ENCODE measurements at places on chromosomes 11 and 22. TPM values are rescaled to one million over a fixed set of nuclear protein-coding genes. Genes with fewer than 3 reads are reported as not detected.

- peak overlapping the region; percentile 77 for H3K27ac ChIP-seq
- peaks cover 51% of the 10 kb centered on the region for H3K4me1 ChIP-seq
- DNase-seq, result no peak
Measured at GRCh38 chr11:2381494-2382128, 4.5 kb downstream of the CD81 start.

Gene CASP1
- not detected for total RNA-seq

Gene ARHGAP8
- 0.51 TPM for total RNA-seq

Gene OR8A1
- 0.07 TPM for total RNA-seq

DNA sequence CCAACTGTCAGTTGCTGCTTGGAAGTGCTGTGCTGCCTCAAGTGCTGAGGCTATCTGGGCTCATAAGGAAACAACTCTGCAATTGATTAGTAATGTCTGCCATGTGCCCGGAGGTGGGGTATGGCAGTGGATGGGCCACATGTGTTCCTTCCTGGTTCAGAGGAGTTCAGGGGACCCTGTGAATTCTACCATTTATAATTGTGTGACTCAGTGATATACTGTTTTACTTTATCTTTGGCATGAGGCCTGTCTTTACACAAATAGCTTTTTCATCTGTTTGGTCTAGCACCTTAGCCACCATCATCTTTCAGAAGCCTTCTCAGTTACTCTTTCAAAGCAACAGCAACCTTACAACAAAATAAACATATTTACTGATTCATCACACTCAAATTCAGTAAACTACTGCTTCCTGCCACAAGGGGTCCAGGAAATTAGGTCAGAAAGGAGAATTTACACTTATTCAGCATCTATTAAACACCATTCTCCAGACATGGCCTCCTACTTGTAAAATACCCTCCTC is 20.9 kb downstream of the DKK3 start:
- DNase-seq, result no peak
- H3K4me1 ChIP-seq, result peaks cover 97% of the 10 kb centered on the region
- H3K36me3 ChIP-seq, result peaks cover 7% of the 10 kb centered on the region

Gene PHLDB1
- 271 TPM for total RNA-seq

Gene SLC5A12
- total RNA-seq, result 0.97 TPM

DNA sequence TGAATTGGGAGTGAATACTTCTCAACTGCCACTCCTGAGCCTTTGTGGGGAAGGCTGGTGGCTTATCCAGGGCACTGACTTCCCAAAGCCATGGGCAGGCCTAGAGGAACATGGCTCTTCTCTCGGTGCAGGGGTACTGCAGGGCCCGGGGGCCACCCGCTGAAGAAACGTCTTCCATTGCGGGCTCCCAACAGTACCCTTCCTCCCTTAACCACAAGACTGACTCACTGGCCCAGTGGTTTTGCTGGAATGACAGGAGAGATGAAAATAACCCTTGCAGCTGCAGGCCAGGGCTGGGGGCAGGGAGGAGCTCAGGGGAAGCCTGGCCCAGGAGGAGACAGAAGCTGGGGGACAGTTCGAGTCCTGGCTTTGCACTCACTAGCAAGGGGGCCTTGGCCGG is 13.5 kb downstream of the TXN2 start:
- no peaks in the 10 kb centered on the region for H3K27me3 ChIP-seq
- peak overlapping the region; percentile 99 for H3K27ac ChIP-seq
- H3K4me1 ChIP-seq, result peaks cover 80% of the 10 kb centered on the region
- H3K4me3 ChIP-seq, result peak overlapping the region; percentile 40
- DNase-seq, result no peak

GRCh38 chr11:132300283-132300682 is 929.9 kb downstream of the NTM start:
- H3K4me1 ChIP-seq, result no peaks in the 10 kb centered on the region
- no peaks in the 10 kb centered on the region for H3K36me3 ChIP-seq
- no peak for DNase-seq
- no peak overlapping the region for H3K4me3 ChIP-seq

DNA sequence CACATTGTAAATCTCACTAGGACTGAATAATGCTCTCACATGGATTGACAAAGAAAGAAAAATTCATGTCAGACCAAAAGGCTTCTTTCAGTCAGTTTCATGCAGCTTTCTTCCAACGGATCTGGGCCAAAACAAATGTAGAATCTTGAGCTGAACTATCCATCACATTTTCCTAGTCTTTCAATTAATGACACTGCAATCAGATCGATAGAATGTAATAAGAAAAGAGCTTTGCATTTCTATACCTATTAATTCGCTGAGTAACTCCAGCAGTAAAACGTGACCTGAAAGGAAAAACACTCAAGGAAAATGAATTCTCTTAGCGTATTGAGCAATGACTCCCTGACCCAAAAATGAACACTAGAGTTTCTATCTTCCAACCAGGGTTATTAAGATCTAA is 194.8 kb upstream of the BLID start:
- no peaks in the 10 kb centered on the region for H3K4me1 ChIP-seq
- H3K27me3 ChIP-seq, result peaks cover 35% of the 10 kb centered on the region
- no peaks in the 10 kb centered on the region for H3K36me3 ChIP-seq
- H3K4me3 ChIP-seq, result no peak overlapping the region
- DNase-seq, result no peak

- no peak overlapping the region for H3K27ac ChIP-seq
- DNase-seq, result no peak
- H3K4me3 ChIP-seq, result no peak overlapping the region
- H3K4me1 ChIP-seq, result no peaks in the 10 kb centered on the region
Measured at GRCh38 chr22:17896586-17896985, 122.3 kb upstream of the BID start.

DNA sequence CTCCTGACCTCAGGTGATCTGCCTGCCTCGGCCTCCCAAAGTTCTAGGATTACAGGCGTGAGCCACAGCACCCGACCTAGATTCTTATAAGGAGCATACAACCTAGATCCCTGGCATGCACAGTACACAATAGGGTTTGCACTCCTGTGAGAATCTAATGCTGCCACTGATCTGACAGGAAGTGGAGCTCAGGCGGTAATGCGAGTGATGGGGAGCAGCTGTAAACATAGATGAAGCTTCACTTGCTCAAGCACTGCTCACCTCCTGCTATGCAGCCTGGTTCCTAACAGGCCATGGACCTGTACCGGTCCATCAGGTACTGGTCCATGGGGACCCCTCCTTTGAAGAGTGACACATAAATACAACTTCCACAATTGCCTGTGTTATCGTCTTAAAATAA is 44.8 kb upstream of the EIF3M start:
- H3K27me3 ChIP-seq, result no peaks in the 10 kb centered on the region
- H3K4me1 ChIP-seq, result no peaks in the 10 kb centered on the region
- no peak overlapping the region for H3K27ac ChIP-seq
- no peak overlapping the region for H3K4me3 ChIP-seq
- no peak for DNase-seq
- H3K36me3 ChIP-seq, result no peaks in the 10 kb centered on the region

Gene RGL4
- total RNA-seq, result not detected

Gene NLRP6
- total RNA-seq, result not detected

- H3K27ac ChIP-seq, result no peak overlapping the region
- peaks cover 7% of the 10 kb centered on the region for H3K36me3 ChIP-seq
- no peak for DNase-seq
- peaks cover 50% of the 10 kb centered on the region for H3K27me3 ChIP-seq
- no peak overlapping the region for H3K4me3 ChIP-seq
Measured at GRCh38 chr22:39601180-39601535, 30.6 kb downstream of the CACNA1I start.

DNA sequence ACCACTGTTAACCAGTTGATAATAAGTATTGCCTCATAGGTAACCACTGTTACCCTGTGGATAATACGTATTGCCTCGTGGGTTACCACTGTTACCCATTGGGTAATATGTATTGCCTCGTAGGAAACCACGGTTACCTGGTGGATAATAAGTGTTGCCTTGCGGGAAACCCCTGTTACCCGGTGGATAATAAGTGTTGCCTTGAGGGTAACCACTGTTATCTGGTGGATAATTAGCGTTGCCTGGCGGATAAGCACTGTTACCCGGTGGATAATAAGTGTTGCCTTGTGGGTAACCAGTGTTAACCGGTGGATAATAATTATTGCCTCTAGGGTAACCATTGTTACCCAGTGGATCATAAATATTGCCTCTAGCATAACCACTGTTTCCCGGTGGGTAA is 27.3 kb upstream of the NXPE4 start:
- no peaks in the 10 kb centered on the region for H3K4me1 ChIP-seq
- no peaks in the 10 kb centered on the region for H3K27me3 ChIP-seq
- no peak overlapping the region for H3K27ac ChIP-seq
- no peaks in the 10 kb centered on the region for H3K36me3 ChIP-seq
- H3K4me3 ChIP-seq, result no peak overlapping the region
- no peak for DNase-seq

Gene UPB1
- 0.15 TPM for total RNA-seq
